ENCODE measurements at places on chromosomes 5 and 9. TPM values are rescaled to one million over a fixed set of nuclear protein-coding genes. Genes with fewer than 3 reads are reported as not detected.

GPR151 gene
- not detected for total RNA-seq

C5orf34 gene
- total RNA-seq: 3.3 TPM

LTC4S gene
- 8.8 TPM for total RNA-seq

NOXA1 gene
- total RNA-seq: 2.9 TPM

PFN3 gene
- not detected for total RNA-seq

PPP3R2 gene
- total RNA-seq: not detected

PLPP7 gene
- total RNA-seq: 9.3 TPM

GABRB2 gene
- 10.7 TPM for total RNA-seq

ARHGEF28 gene
- total RNA-seq: 11.4 TPM

TXNDC8 gene
- not detected for total RNA-seq

THOC3 gene
- total RNA-seq: 42.3 TPM

GPR21 gene
- not detected for total RNA-seq

ESM1 gene
- not detected for total RNA-seq

TMC1 gene
- total RNA-seq: 0.16 TPM

MACIR gene
- total RNA-seq: 13.0 TPM

HRH2 gene
- total RNA-seq: 5.0 TPM

ENTR1 gene
- 54.4 TPM for total RNA-seq

NME5 gene
- 3.9 TPM for total RNA-seq

IFNK gene
- not detected for total RNA-seq

IFNA2 gene
- total RNA-seq: not detected

CCDC171 gene
- total RNA-seq: 4.8 TPM

PAPPA gene
- 3.4 TPM for total RNA-seq

RAB3C gene
- total RNA-seq: 2.6 TPM

FOXD4L5 gene
- total RNA-seq: not detected

PDGFRB gene
- 146 TPM for total RNA-seq

IFNB1 gene
- not detected for total RNA-seq

CCDC192 gene
- total RNA-seq: not detected

IFNA13 gene
- not detected for total RNA-seq

PIP5KL1 gene
- total RNA-seq: 5.2 TPM

JAKMIP2 gene
- under 0.01 TPM for total RNA-seq

TMEM215 gene
- not detected for total RNA-seq

SLC4A9 gene
- not detected for total RNA-seq

MPDZ gene
- total RNA-seq: 44.2 TPM

DRD1 gene
- not detected for total RNA-seq

CD14 gene
- 119 TPM for total RNA-seq

SIGMAR1 gene
- total RNA-seq: 70.8 TPM

SPINK7 gene
- not detected for total RNA-seq

LCN12 gene
- 5.6 TPM for total RNA-seq

COL23A1 gene
- total RNA-seq: 0.32 TPM

TAF11L10 gene
- total RNA-seq: not detected

TMEM171 gene
- total RNA-seq: not detected

NUTM2F gene
- total RNA-seq: not detected

PCDHGA7 gene
- 3.7 TPM for total RNA-seq

NR5A1 gene
- total RNA-seq: not detected

SLC36A3 gene
- total RNA-seq: not detected

FBLL1 gene
- total RNA-seq: 0.32 TPM

ZDHHC11B gene
- 4.8 TPM for total RNA-seq

SLC34A3 gene
- not detected for total RNA-seq

DOCK8 gene
- 18.4 TPM for total RNA-seq

SH3TC2 gene
- total RNA-seq: 2.3 TPM

PSMD5 gene
- total RNA-seq: 50.3 TPM

PCDHA7 gene
- total RNA-seq: 1.3 TPM

TRIM36 gene
- total RNA-seq: 6.9 TPM

DMRT3 gene
- total RNA-seq: 0.29 TPM

FBXL7 gene
- total RNA-seq: 17.3 TPM

UAP1L1 gene
- 6.9 TPM for total RNA-seq

All from breast epithelium (tissue), 4 donors.